Activated T-cell treated with anti-CD3 and anti-CD28 coated beads, Interleukin-2, amount 50 U/mL, for 1 hour (primary cell): ENCODE measurements at places on chromosomes 11 and 22.

DNA sequence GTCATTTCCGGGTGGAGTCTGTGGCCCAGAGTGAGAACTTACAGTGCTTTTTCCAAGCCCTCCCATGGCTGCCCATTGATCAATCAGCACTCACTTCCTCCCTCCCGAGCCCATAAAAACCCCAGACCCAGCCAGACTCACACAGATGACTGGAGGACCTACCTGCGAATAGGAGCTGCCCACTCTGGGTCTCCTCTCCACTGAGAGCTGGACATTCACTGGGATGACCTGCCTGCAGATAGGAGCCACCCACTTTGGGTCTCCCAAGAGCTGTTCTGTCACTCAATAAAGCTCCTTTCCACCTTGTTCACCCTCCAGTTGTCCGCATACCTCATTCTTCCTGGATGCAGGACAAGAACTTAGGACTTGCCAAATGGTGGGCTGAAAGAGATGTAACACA is 56.0 kb upstream of the B3GNT6 start:
- DNase-seq, result no peak

- DNase-seq, result no peak
Observed at GRCh38 chr11:63919267-63920125, 2.5 kb upstream of the RCOR2 start.

DNA sequence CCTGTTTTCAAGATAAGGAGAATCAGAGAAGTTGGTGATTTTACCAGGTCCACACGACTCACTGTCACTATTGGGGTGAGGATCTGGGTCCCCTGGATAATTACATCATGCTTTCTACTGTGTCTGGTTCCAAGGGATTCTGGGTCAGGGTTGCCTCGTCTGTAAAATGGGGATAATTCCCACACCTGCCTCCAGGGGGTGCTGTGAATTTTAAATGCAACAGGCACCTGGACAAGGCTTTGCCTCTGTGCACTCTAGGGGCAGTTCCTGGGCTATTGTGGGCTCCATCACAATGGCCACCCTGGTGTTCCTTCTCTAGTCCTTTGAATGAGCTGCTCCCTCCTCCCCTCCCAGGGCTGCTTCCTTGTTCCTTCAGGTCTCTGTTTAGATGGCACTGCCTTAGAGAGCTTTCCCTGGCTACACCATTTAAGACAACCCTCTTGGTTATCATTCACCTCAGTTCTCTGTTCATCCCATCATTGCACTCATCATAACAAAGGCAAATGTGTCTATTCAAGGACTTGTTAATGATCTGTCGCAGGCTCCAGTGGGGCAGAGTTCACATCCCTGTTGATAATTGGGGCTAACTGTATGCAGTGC is 178.6 kb downstream of the MIAT start:
- DNase-seq, result peak; percentile 28

GRCh38 chr11:19228968-19229367 is 11.8 kb downstream of the E2F8 start:
- DNase-seq, result no peak

DNA sequence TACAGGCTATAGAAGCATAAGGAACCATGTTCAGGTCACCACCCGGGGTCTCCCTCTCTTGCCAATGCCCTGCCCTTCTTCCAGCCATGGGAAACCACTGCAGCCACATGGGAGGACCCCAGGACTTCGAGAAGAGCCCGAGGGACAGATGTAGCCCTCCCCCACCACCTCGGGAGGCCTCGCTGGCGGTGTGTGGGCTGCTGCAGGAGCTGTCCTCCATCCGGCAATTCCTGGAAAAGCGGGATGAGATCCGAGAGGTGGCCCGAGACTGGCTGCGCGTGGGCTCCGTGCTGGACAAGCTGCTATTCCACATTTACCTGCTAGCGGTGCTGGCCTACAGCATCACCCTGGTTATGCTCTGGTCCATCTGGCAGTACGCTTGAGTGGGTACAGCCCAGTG is 14.5 kb downstream of the HTR3A start:
- DNase-seq, result no peak

GRCh38 chr11:637593-638521 is 788 bp downstream of the DRD4 start:
- no peak for DNase-seq

DNA sequence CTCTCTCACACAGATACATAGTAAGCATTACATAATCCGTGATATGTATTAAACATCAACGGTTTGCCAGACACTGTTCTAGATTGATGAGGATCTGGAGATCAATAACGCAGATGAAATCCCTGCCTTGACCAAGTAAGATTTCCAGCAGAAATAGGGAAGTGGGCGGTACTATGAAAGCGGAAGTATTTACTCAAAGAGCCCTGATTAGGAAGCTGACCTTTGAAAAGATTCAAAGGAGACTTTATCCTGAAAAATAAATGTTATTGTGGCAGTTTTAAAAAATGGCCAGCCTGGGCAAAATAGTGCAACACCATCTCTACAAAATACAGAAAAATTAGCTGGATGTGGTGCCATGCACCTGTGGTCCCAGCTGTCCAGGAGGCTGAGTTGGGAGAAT is 26.8 kb downstream of the GAB2 start:
- no peak for DNase-seq

DNA sequence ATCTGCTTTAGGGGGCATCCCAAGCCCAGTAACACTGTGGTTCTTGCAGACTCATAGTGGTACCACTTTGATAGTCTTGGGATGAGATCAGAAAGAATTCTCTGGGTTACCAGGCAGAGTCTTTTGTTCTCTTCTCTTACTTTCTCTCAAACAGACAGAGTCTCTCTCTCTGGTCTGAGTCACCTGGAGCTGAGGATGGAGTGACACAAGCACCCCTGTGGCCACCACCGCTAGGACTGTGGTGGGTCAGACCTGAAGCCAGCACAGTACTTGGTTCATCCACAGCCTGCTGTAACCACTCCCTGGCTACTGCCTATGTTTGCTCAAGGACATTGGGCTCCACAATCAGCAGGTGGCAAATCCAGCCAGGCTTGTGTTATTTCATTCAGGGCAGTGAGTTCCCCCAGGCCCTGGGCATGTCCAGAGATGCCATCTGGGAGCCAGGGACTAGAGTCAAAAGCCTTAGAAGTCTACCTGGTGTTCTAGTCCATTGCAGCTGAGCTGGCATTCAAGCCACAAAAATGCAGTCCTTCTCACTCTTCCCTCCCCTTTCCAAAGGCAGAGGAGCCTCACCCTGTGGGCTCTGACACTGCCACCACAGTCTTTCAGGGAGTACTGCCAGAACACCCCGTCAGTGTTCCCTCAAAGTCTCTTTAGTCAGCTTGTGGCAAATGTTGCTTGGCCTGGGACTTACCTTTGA is 29.9 kb downstream of the ENDOD1 start:
- DNase-seq, result no peak

DNA sequence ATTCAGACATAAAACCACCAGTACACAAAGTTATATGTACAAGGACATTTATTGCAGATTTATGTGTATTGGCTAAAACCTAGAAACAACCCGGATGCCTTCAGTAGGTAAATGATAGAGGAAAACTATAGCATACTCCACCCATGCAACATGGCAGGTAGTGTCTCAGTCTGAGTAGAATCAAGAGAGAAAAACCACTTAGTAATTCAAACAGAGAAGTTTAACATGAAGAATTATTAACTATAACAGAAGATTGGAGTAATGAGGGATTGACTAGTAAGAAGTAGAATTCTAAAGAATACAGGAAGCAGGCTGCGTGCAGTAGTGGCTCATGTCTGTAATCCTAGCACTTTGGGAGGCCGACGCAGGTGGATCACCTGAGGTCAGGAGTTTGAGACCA is 16.2 kb upstream of the SPTY2D1 start:
- DNase-seq, result no peak

DNA sequence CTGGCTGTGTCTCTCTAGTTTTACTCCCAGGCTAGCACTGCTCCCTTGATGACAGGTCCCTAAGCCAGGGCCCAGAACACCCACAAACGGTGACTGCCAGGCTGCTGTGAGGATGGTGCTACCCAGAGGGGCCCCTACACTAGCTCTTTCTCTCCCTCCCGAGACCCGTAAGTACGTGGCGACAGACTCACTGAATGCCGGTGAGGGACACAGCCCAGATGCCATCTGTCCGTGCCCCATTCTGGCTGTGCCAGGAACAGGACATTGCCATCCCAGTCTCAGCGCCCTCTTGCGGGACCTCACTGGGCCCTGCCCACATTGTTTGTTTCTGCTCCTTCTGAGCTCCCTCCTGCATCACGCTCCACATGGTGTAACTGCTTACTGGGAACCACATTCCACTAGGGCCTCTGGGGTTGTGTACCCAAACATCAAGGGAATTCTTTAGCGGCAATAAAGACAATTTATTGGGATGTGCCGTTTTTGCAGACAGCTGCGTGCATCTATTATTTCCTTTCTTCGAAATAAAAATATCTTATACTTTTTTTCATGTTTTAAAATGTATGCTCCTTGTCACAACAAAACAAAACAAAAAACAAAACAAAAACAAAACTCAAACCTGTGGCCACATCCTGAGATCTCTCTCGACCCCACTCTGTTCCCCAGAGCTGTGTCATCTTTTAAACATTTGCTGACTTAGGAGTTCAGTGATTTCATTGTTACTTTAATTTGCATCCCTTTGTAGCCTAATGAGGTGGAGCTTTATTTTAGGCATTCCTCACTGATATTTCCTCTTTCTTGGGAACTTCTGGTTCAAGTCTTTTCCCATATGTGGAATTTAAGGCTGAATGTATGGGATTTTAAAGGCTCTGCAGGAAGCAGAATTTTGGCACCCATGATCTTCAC is 4.4 kb upstream of the TPCN2 start:
- peak; percentile 33 for DNase-seq

- peak; percentile 47 for DNase-seq
Observed at GRCh38 chr11:65640483-65641296, 2.8 kb downstream of the SIPA1 start.

- no peak for DNase-seq
Observed at GRCh38 chr11:11899401-11899800, 57.6 kb downstream of the USP47 start.

DNA sequence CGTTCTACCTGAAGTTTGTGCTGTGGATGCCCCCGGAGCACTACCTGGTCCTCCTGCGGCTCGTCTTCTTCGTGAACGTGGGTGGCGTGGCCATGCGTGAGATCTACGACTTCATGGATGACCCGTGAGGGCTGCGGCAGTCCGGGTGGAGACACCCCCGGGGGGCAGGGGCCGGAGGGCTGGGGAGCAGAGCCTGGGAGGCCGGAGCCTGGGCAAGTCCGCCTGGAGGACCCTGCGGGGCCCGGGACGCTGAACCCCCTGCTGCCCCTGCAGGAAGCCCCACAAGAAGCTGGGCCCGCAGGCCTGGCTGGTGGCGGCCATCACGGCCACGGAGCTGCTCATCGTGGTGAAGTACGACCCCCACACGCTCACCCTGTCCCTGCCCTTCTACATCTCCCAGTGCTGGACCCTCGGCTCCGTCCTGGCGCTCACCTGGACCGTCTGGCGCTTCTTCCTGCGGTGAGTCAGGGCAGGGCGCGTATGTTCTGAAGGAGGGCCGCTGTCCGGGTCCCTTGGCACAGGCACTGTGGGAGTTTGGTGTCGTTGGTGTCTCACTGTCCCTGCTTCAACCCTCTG is 17.3 kb downstream of the RNH1 start:
- no peak for DNase-seq

GRCh38 chr11:73281796-73282660 is 9.9 kb downstream of the P2RY6 start:
- no peak for DNase-seq

DNA sequence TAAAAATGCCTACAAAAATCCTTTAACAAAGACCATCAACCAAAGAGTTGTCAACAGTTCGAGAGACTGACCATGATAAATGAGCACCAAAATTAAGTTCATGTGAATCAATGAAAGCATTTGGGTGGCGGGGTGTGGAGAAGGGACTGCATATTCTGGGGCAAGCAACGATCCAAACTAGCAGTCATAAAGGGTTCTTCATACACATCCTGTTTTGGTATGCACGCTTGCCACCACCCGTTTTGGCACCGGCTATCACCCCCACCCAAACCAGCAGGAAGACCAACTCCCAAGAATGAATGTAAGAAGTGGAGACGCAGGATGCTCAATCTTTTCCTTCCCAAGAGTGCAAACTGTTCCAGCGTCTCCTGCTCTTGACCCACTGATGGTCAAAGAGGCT is 80.8 kb downstream of the SGSM3 start:
- DNase-seq, result no peak

DNA sequence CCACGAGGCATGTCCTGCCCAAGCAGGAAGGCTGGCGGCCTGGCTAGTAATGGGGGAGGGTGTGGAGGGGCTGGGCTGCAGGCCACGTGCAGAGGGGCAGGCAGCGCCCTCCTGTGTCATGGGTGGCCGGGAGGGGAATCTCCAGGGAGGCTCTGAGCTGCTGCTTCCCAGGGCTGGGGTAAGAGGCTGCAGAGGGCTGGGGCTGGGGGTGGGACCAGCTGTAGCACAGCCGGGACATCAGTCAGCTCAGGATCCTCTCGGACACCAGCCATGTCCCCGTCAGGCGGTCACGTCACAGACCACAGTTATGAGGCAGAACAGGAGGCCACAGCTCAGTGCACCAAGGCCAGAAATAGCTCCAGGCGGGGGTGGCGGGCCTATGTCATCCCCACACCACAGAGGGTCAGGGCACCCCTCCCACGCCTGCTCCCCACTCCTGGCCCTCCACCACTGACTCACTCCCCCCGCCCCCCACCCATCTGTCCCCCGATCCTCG is 21.1 kb downstream of the RTN4R start:
- DNase-seq, result no peak

DNA sequence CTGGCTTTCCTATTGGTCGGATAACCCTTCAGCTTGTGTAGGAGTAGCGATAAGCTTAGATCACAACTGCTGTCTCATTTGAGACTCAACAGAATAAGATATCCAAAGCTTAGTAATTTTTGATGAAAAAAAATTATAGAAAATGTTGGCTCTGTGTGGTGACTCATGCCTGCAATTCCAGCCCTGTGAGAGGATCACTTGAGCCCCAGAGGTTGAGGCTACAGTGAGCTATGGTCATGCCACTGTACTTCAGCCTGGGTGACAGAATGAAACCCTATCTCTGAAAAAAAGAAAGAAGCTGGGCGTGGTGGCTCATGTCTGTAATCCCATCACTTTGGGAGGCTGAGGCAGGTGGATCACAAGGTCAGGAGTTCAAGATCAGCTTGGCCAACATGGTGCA is 55.6 kb upstream of the RRM1 start:
- DNase-seq, result no peak

GRCh38 chr11:91421641-91422040 is 803.0 kb upstream of the FAT3 start:
- DNase-seq, result no peak

DNA sequence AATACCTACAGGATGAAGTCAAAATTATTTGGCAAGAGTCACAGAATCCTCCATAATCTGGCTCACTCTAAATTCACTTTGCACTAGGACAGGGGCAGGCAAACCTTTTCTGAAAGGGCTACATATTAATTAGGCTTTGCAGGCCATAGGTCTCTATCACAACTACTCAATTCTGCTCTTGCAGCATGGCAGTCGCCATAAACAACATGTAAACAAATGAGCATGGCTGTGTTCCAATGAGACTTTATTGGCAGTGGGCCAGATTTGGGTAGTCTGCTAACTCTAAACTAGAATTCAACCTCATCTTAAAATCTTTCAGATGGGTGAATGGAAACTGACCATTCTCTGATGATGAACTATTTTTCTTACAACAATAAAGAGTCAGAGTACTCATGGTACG is 5.8 kb downstream of the THRSP start:
- no peak for DNase-seq

GRCh38 chr22:48473202-48473601 is 1354.5 kb downstream of the BRD1 start:
- DNase-seq, result no peak
